ENCODE measurements at places on chromosomes 16 and 17. TPM values are rescaled to one million over a fixed set of nuclear protein-coding genes. Genes with fewer than 3 reads are reported as not detected.

CDK3 gene
- total RNA-seq = 0.49 TPM

TEFM gene
- total RNA-seq = 19.2 TPM

CD300E gene
- not detected for total RNA-seq

SPATA32 gene
- 0.21 TPM for total RNA-seq

PRKCB gene
- under 0.01 TPM for total RNA-seq

CD300A gene
- total RNA-seq = not detected

RTN4RL1 gene
- total RNA-seq = 1.3 TPM

HOXB2 gene
- 11.1 TPM for total RNA-seq

SARM1 gene
- 8.7 TPM for total RNA-seq

FBF1 gene
- 11.8 TPM for total RNA-seq

BAIAP3 gene
- 1.3 TPM for total RNA-seq

EFNB3 gene
- 6.2 TPM for total RNA-seq

CRYBA1 gene
- not detected for total RNA-seq

CNGB1 gene
- total RNA-seq = not detected

C16orf87 gene
- 10.4 TPM for total RNA-seq

JPH3 gene
- total RNA-seq = 4.2 TPM

SBK1 gene
- not detected for total RNA-seq

MFSD6L gene
- not detected for total RNA-seq

STH gene
- total RNA-seq = not detected

HSD17B2 gene
- total RNA-seq = 1.1 TPM

TBC1D26 gene
- total RNA-seq = not detected

DPEP1 gene
- total RNA-seq = not detected

ELOB gene
- 495 TPM for total RNA-seq

PRR29 gene
- total RNA-seq = 0.27 TPM

NPIPA2 gene
- total RNA-seq = not detected

KIF19 gene
- not detected for total RNA-seq

KRTAP4-1 gene
- not detected for total RNA-seq

CACNG5 gene
- total RNA-seq = not detected

TMC7 gene
- 1.5 TPM for total RNA-seq

MT4 gene
- total RNA-seq = not detected

RNF157 gene
- 7.8 TPM for total RNA-seq

CACNG1 gene
- not detected for total RNA-seq

HSPB9 gene
- not detected for total RNA-seq

CES2 gene
- 15.6 TPM for total RNA-seq

PYY gene
- 0.17 TPM for total RNA-seq

ZNF276 gene
- 6.9 TPM for total RNA-seq

PRSS27 gene
- total RNA-seq = 0.02 TPM

IL17C gene
- not detected for total RNA-seq

AXIN2 gene
- total RNA-seq = 1.8 TPM

ADAD2 gene
- total RNA-seq = not detected

GGT6 gene
- total RNA-seq = not detected

NOG gene
- total RNA-seq = 1.2 TPM

CDH8 gene
- total RNA-seq = 1.4 TPM

SOX8 gene
- total RNA-seq = 0.12 TPM

NFATC2IP gene
- total RNA-seq = 9.9 TPM

ODAD4 gene
- total RNA-seq = 1.4 TPM

SDK2 gene
- 1.0 TPM for total RNA-seq

SLC46A1 gene
- total RNA-seq = 4.9 TPM

ERN1 gene
- 1.2 TPM for total RNA-seq

ELMO3 gene
- total RNA-seq = 0.29 TPM

ATP1B2 gene
- not detected for total RNA-seq

ENO3 gene
- total RNA-seq = 1.7 TPM

SULT1A2 gene
- 2.8 TPM for total RNA-seq

MYH1 gene
- total RNA-seq = not detected

KPNA2 gene
- total RNA-seq = 394 TPM

FAM171A2 gene
- 3.4 TPM for total RNA-seq

NPIPB6 gene
- total RNA-seq = not detected

PIMREG gene
- total RNA-seq = 30.7 TPM

Data from H4 (cell line).